Cortex of kidney (tissue), 1 donor: ENCODE measurements at places on chromosomes 7 and 10.

DNA sequence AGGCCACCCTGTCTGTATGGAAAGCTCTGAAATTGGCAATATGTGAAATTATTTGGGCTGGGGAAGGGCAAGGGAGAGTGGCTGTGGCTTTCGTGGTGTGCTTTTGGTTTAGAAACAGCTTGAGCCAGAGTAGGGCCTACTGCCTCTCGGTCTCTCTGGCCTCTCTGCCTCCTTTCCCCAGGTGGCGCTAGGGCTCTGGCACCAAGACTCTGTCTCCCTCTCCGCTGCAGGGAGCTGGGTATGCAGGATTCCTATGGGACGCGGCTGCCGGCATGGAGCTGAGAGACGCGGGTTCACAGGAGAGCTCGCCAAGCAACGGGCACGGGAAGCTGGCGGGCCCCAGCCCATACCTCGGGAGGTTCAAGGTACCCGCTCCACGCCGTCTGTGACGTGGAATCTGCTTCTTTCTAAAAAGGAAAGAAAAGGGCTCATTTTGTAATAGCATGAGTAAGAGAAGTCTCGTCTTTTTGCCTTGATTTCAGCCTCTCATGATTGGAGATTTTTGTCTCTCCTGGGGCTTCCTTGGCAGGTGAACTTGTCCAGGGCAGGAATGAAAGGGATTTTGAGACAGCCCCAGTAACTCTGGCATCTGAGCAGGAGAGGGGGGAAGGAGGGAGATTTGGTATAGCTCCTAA is 105.1 kb upstream of the ANLN start:
- no peak for DNase-seq

DNA sequence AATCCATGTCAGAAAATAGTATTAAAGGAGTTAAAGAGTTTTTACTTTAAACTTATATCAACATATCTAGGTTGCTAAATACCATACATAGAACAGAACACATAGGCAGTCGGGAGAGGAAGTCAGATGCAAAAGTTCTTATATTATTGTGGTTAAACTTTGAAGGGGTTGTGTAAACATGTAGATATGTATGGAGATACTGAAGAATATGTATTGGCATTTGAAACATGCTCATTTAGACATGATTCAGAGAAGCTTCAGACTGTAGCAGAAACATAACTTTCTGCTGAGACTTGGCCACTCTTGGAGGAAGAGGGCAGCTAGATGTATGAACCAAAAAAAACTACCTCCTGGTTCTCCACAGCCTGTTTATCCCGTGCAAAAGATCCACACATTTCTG is 103.5 kb upstream of the FERD3L start:
- DNase-seq: no peak

DNA sequence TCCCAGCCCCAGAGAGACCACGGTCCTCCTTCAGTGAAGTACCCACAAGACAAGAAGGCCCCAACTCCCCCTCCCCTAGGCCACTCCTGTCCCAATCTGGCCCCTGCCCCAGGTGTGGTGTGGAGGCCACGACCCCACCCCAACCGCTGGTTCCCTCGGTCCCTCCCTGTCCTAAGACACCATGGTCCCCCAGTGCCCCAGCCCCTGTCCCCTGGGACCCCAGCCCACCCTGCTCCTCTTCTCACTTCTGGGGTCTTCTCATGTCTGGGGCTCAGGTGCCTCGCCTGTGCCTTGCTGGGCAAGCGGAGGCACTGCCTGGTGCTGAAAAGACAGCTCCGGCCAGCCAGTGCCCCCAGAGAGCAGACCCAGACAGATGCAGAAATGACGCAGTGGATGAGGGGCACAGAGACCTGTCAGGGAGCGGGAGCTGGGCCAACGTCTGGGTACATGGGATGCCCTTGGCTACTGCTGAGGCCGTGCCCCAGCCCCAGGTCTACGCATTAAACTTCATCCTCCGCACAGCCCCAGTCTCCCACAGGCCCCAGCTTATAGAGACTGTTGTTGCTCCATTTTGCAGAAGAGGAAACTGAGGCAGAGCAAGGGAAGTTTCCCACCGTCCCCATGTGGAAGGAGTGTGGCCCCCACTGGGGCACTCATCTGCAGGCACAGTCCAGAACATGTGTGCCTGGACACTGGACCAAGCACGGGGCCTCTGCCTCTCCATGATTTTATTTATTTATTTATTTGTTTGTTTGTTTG is 14.8 kb downstream of the GRIFIN start:
- DNase-seq: no peak

DNA sequence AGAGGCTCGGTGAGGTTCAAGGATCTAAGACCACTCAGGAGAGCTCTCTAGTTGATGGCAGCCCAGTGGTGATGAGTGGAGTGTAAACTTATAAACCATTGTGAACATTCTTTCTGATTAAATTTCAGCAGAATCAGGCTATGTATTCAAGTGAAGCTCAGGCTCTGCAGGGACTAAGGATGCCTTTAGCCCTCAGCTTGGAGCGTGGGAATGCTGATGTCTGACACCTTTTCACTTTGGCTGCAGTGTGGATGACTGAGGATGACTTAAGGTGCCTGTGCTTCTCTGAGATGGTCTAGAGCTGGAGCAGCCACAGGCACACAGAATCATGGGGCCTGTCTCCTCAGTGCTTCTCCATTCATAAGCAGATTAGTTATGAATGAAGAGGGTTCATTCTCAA is 150.4 kb downstream of the SORCS3 start:
- no peak for DNase-seq

DNA sequence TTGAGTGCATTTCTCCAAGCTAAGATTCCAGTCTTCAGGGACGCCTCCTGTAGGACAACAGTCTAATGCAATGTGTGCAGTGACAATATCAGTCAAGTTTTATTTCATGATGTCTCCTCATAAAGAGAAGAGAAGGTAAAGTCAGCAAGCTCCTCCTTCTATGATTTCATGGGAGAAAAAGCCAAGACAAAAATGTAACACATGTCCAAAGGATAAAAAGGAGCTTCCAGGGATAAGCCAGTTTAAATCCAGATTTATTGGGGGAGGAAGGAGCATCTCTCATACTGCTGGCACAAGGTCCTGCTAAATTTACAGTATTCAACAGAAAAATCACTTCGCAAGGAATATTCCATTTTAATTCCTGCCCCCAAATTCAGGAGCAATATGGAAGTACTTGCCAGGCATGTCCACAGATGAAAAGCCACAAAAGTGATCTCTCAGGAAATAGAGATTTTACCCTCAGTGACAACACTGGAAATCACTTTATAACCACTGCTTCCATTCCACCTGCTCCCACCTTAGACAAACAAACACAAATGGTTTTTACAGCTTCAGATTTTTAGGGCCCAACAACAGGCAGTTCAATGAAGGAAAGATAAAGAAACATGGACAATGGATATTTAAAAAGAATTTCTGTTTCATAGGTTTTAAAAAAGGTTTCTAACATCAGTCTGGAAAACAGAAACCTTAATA is 677.5 kb upstream of the C7orf33 start:
- no peak for DNase-seq

DNA sequence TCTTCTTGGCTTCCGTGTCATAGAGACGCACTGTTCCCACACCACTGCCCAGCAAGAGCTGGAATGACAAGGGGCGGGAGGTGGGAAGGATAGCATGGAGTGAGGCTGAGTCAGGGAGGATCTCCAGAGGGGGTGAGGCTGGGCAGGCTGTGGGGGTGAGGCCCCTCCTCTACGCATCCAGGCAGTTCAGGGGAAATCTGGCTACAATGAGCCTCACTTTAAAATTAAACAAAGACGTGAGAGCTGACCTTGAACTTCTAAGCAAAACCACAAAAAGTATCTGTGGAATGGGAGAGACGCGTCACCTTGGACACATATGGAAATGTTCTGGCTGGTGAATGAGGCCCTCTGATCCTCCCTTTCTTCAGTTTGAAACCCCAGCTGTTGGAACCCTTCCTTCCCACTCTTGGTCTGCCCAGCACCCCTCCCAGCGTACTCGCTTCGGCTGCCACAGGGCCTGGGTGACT is 17.7 kb downstream of the WDR91 start:
- no peak for DNase-seq

DNA sequence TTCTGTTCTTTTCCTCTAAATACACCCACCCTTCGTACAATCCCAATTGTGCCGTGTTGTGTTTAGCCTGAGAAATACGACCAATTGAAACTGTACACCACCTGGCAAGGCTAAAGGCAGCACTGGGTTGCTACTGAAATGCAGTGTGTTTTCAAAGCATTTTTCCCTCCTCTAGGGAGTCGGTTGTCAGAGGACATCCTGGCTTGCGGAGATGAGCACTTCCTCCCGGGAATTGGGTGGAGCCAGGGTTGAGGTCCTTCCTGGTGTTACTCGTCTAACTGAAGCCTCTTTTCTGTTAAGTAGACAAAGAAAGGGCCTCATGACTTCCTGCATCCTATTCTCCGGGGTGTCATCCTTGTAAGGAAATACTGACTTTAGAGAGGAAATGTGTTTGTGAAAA is 133.5 kb downstream of the MTPAP start:
- DNase-seq: no peak

GRCh38 chr7:27961255-27961654 is 219.3 kb downstream of the JAZF1 start:
- DNase-seq: no peak

- no peak for DNase-seq
Observed at GRCh38 chr10:131786756-131787605, 113.8 kb upstream of the PPP2R2D start.
